Activated naive CD4-positive, alpha-beta T cell (primary cell): ENCODE measurements at places on chromosomes 5 and 9.

DNA sequence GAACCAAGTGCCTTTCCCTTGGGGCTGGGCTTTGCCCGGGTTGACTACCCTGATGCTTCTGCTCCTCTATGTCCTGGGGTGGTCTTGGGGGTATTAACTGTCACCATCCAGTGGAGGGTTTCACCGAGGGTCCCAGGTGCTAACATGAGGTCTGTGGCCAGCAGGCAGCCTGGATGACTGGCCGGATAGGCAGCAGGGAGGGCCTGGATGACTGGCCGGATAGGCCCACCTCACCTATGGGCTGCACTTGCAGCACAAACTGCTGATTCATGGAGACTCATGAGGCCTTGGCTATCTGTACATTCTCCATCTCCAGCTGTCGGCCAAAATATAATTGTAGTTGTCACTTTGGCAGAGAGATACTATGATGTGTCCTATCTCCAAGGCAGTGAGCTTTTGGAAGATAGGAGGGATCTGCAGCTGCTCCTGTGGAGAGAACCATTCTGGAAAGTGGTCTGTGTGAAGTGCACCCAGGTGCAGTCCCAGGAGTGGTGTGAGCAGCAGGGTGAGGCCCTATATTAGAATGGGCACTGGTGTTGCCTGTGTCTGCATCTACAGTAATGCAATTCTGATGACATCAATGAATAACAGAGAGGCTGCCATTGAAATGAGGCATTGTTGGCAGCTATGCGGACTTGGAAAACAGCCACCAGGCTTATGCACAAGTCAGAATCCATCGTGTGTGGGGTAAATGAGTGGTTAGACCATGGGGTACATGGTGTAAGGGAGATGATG is 26.3 kb upstream of the CDKN2AIPNL start:
- DNase-seq, result no peak

DNA sequence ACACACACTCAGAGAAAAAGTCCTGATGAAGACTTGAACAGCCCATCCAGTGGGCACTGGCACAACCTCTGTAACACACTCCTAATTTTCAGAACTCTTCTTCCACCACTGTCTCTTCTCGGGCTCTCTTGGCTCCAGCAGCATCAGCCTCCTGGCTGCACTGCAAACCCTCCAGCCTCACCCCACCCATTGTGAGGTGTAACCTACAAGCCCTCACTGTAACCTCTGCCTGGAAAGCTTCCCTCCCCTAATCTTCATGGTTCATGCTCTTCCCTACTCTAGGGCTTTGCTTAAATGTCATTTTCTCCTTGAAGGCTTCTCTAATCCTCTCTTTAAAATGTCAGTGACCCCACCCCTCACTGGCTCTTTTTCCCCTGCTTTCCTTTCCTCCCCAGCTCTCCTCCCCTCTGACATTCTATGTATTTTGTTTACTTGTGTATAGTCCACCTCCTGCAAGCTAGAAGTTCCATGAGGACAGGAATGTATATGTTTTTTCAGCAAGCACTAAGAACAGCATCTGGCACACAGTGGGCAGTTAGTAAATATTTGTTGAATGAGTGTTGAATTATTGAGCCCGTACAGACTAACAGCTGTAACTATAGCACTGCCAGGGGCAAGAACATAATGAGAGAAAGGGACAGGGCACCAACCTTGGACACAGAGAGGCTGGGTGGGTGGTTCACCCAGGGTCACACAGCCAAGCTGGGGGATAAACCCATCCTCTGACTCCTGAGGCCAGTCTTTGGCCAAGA is 76.4 kb downstream of the ESM1 start:
- DNase-seq, result no peak

DNA sequence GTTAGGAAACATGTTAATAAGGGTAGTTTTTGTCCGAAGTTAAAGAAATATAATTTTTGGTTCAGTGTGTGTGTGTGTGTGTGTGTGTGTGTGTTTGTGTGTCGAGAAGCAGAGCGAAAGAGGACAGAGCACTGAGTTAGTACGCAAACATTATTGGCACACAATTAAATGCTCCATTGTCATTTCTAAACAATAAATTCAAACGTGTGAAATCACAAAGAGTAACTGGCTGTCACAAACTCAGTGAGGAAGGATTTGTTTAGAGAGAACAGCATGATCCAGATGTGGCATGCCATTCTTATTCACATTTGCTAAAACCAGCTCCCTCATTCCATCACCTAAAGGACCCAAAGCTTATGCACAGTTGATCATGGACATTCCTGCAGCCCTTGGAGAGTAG is 970.8 kb downstream of the DTWD2 start:
- no peak for DNase-seq

DNA sequence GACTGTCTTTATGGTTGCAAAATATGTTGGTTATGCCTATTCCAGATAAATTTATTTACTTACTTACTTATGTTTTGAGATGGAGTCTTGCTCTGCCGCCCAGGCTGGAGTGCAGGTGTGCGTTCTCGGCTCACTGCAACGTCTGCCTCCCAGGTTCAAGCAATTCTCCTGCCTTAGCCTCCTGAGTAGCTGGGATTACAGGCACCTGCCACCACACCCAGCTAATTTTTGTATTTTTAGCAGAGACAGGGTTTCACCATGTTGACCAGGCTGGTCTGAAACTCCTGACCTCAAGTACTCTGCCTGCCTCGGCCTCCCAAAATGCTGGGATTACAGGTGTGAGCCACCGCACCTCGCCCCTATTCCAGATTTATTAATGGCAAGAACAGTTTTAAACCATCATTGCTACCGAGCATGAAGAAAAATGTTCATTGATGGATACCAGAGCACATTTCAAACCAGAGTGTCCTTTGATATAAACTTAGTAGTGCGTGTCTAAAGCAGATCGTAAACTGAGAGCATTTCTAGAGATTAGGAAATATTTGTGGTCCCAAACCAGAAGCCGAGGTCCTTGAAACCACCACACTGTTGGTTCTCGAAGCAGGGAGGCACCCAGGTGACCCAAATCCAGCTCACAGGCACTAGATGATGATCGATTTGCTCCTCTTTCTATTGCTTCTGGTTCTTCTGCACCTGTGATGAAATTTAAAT is 85.2 kb downstream of the GRAMD2B start:
- DNase-seq, result no peak

GRCh38 chr5:88390096-88390441 is 121.4 kb upstream of the TMEM161B start:
- no peak for DNase-seq

GRCh38 chr9:110605565-110605964 is 26.0 kb upstream of the SVEP1 start:
- DNase-seq, result no peak

GRCh38 chr5:140175367-140176030 is 511 bp downstream of the CYSTM1 start:
- peak; percentile 36 for DNase-seq

- DNase-seq, result no peak
Observed at GRCh38 chr9:109604131-109604530, 106.0 kb upstream of the PTPN3 start.

DNA sequence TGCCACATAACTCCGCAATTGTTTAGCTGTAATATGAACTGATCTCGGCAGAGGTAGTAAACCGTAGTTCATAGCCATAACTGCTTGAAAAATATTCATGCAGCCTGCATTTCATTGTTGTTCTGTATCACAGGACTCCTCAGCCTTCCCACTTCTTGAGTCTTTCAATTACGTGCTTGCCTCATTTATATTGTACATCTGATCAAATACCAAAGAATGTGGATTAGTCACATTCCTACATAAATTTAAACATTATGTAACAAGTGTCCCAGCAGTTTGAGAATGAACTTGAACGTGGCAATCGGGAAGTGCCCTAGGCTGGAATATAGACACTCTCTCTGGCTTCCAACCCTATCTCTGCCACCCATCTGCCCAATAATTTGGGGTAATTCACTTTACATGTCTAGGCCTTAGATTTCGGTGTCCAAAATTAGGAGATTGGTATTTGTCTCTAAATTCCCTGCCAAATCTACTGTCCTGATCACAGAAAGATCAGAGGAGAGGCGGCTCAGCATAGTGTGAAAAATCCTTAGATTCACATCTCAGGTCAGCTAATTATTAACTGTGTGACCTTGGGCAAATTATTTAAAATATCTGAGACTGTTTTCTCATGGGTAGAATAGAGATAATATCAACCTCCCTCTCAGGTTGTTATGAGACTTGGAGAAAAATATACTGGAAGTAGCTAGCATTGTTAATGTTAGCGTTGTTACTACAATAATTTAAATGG is 215.1 kb upstream of the RFX3 start:
- DNase-seq, result no peak

- no peak for DNase-seq
Observed at GRCh38 chr9:135945969-135946368, 15.2 kb downstream of the UBAC1 start.

DNA sequence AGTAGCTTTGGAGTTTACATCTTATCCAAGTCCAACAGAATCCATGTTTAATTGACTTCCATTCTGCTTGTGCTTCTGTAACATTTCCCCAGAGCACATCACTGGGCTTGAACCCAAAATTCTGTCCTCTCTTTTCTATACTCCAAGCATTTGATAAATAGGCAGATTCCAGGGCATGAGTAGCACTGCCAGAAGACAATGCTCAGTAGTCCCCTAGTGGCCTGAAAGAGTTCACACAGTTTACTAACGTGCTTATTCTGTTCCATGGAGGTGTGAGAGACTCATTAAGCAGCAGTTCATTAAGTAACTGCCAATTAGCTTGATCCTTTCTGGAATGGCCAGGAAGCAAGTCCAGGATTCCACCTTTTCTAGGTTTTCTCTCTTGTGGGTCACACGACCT is 9.4 kb upstream of the GABRA6 start:
- no peak for DNase-seq

DNA sequence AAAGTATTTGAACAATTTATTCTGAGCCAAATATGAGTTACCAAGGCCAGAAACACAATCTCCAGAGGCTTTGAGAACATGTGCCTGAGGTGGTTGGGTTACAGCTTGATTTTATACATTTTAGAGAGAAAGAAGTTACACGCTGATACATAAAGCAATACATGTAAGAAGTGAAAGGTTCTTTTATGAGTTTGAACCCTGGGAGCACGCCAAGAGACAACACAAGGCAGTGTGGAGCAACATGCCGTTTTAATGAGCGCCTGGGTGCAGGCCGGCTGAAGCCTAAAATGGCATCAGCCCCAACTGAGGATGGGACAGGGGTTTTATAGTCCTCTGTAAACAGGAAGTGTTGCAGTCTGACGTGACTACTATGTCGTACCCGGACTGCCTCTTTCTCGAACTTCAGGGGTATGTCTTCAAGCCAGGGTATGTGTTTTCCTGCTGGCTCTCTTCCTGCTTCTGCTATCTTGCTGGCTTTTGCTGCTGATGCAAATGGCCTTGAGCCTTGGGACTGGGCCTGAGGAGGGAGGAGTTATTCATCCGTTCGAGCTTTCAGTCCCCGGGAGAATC is 193.7 kb downstream of the CYLC2 start:
- DNase-seq, result no peak

GRCh38 chr5:111869681-111870080 is 112.7 kb upstream of the NREP start:
- DNase-seq, result no peak

DNA sequence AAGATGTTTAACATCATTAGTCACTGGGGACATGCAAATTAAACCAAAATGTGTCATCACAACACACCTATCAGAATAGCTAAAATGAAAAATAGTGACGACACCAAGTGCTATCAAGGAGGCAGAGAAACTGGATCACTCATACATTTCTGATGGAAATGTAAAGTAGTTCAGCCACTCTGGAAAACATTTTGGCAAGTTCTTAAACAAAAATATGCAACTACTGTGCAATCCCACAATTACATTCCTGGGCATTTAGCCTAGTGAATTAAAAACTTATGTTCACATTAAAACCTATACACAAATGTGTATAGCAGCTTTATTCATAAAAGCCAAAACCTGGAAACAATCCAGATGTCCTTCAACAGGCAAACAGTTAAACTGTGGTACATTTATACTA is 53.1 kb downstream of the SVEP1 start:
- no peak for DNase-seq

GRCh38 chr5:81751836-81752643 is 1.1 kb upstream of the SSBP2 start:
- peak; percentile 18 for DNase-seq

DNA sequence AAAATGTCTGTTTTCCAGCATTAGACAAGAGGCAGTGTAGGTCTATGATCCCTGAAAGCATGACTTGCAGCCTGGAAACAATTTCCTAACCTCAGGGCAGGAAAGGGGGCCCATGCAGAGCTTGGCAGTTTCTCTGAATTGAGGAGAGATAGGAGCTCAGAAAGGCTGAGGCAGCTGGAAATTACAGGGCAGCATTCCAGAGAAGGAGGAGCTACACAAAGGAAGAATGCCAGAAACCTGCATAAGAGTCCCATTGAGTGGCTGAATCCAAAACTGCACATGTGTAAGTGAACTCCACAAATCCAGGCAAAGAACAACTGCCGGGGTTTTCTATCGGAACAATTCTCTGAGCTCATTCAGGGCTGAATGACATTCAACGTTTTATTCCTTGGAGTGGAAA is 346.8 kb downstream of the PIK3R1 start:
- DNase-seq, result no peak

- DNase-seq, result no peak
Observed at GRCh38 chr9:113012492-113012891, 500 bp upstream of the ZNF883 start.

- DNase-seq, result no peak
Observed at GRCh38 chr5:38891563-38891962, 45.8 kb downstream of the OSMR start.

- DNase-seq, result peak; percentile 51
Observed at GRCh38 chr5:180494510-180495181, 467 bp downstream of the CNOT6 start.

DNA sequence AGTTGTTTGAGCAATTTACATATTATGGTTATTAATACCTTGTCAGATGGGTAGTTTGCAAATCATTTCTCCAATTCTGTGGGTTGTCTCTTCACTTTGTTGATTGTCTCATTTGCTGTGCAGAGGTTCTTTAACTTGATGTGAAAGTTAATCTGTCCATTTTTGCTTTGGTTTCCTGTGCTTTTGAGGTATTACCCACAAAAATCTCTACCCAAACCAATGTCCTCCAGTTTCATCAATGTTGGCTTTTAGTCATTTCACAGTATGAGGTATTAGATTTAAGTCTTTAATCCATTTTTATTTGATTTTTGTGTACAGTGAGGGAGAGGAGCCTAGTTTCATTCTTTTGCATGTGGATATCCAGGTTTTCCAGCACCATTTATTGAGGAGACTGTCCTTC is 82.4 kb downstream of the MRPS30 start:
- DNase-seq, result no peak

DNA sequence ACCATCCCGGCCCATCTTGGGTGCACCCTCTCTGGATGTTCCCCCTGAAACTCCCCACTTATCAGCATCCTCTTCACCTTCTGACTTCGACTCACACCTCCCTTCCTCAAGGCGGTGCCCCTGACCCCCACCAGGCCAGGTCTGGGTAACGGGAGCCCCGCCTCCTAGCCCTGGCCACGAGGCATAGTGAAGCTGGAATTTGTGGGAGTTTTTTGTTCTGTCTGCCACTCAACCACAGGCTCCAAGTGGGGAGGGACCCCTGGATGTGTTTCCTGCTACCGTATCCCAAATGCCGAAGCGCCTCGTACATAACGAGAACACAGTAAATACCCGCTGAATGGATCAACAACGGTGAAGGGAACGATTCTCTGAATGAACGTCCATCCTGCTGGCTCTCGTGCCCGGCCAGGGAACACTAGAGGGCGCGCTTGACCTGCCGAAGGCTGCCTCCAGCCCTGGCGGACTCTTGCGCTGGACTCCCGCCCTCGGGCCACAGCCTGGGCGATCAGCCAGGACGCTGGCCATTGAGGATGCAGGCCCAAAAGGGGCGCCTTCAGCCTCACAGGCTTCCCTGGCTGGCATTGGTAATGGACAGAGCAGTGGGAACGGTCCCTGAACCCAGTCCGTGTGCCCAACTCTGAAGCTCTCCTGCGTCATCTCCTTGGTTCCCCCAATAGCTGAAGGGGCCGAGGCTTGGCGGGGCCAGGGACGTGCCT is 47.3 kb upstream of the PHYKPL start:
- peak; percentile 28 for DNase-seq
